ENCODE measurements at places on chromosomes 11 and 22.
A peak's percentile ranks its signal among the peaks of the same experiment; 100 is the strongest.

DNA sequence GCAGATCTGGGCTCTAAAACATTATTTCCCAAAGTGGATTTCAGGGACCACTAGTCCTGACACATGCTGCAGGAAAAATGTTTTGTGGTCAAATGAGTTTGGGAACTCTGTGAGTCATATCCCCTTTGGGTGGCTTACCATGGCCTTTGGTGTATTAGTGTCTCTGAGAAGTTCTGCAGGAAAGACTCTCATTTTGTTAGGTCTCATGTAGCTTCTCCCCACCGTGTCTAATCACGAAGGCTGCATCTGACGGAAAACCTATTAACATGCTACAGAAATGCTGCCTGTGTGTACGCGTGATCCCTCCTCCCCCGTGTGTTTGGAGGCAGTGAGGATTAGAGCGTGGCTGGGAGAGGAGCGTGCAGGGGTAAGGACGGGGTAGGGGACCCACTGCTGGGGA lies 191.7 kb downstream of the ST3GAL4 start:
- DNase-seq, result no peak

DNA sequence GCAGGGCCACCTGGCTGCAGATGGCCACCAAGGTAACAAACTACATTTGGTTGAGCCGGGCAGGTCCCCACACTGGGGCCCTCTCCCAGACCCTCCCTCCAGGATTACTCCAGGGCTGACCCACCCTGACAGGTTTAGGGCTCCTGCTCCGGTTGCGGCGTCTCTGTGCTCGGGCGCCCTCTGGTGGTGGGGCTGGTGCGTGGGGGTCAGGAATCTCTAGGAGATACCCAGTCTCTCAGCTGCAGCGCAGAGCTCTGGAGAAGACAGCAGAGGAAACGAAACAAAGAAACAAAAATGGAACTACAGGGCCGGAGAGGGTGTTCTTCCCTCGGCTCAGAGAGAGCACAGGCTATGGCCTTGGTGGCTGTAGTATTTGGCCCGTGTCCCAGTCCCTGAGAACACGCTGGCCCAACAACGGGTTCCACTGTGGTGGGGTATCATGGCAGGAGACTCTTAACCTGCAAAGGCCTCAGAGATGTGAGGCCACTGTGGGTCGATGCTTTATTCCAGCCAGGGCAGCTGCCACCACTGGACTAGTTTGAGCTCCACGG lies 2.4 kb downstream of the C11orf96 start:
- DNase-seq, result peak; percentile 37

- DNase-seq, result no peak
Measured at GRCh38 chr11:33539751-33540150, 160.9 kb downstream of the C11orf91 start.

- DNase-seq, result no peak
Measured at GRCh38 chr11:126341760-126342161, 13.7 kb upstream of the ST3GAL4 start.

DNA sequence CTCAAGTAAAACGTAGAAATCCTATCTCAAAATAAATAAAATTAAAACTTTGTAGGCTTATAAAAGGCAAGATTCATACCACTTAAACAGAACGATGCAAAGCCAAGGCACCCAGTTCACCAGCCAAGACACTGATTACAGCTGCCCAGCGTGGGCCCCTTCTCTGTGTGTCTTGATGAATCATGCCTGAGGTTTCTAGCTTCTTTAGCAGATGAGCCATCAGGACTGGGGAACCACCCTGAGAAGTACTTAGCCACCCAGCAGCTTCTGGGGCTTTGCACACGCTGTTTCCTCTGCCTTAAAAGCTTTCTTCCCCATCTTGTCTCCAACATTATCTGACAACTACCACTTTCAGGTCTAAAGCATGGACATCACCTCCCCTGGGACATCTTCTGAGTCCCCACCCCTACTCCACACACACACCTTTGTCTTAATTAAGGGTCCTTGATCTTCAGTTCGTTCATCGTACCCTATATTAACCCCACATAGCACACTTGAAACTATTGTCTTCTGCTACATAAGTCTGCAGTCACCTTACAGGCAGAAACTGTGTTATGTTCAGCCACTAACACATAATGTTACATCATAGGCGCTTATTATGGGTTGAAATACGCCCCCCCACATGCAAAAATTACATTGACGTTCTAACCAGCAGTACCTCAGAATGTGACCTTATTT lies 8.7 kb upstream of the LAYN start:
- peak; percentile 31 for DNase-seq
